Stimulated activated CD8-positive, alpha-beta memory T cell treated with anti-CD3 and anti-CD28 coated beads, Interleukin-15, amount 100 ng/mL, for 24 hours (primary cell): ENCODE measurements at places on chromosomes 6 and 20.

DNA sequence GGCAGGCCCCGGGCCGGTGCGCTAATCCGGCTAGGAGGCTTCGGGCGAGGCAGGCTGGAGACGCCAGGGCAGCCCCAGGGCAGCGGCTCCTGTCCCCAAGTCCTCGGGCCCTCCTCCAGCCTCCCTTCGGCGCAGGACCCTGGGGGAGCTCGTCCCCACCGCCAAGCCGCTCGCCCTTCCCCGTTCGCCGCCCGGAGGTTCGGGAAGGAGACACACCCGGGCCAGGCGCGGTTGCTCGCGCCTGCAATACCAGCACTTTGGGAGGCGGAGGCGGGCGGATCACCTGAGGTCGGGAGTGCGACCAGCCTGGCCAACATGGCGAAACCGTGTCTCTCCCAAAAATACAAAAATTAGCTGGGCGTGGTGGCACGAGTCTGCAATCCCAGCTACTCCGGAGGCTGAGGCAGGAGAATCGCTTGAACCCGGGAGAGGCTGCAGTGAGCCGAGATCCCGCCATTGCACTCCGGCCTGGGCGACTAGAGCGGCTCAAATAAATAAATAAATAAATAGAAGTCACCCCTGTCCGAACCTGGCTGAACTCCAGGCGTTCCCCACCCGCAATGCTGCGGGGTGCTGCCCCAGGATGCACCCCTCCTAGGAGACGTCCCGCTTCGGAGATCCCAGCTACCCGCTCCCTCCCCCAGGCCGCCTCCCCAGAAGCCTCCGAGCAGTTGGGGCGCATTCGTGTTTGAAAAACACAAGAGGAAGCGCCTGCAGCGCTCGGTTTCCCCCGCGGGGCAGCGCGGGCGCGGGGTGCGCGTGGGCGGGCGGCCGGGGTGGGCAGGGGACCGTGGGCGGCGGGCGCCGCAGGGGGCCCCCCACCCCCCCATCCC lies 27.5 kb downstream of the SERPINB9 start:
- no peak for DNase-seq

- no peak for DNase-seq
These were observed 138.4 kb upstream of the TNFAIP3 start for GRCh38 chr6:137728386-137729349.

- peak; percentile 28 for DNase-seq
These were observed at the start of gene TMEM200A for GRCh38 chr6:130365166-130366106. TMEM200A (plus strand) TSS chr6:130366017; CDS start chr6:130440423, 74,406 bp downstream.

GRCh38 chr20:8807480-8808201 lies 261.2 kb upstream of the PLCB4 start:
- no peak for DNase-seq

GRCh38 chr6:43433148-43433547 lies 5.8 kb downstream of the ABCC10 start:
- no peak for DNase-seq
